ENCODE measurements at places on chromosomes 4 and X. TPM values are rescaled to one million over a fixed set of nuclear protein-coding genes. Genes with fewer than 3 reads are reported as not detected.

The SH3RF1 gene
- total RNA-seq: 31.8 TPM

The PPEF2 gene
- not detected for total RNA-seq

The RAB9B gene
- total RNA-seq: 2.0 TPM

The SPIN2A gene
- 2.5 TPM for total RNA-seq

The UGT2B15 gene
- total RNA-seq: not detected

The ING2 gene
- 10.2 TPM for total RNA-seq

The CENPVL3 gene
- 0.18 TPM for total RNA-seq

The GC gene
- total RNA-seq: not detected

The CENPE gene
- 5.7 TPM for total RNA-seq

The KCNIP4 gene
- 0.55 TPM for total RNA-seq

The HSD17B13 gene
- total RNA-seq: 0.16 TPM

The CLIC2 gene
- 0.99 TPM for total RNA-seq

The GNRHR gene
- not detected for total RNA-seq

The CXorf66 gene
- total RNA-seq: not detected
